ENCODE measurements at places on chromosomes 7 and 10. TPM values are rescaled to one million over a fixed set of nuclear protein-coding genes. Genes with fewer than 3 reads are reported as not detected.

- no peaks in the 10 kb centered on the region for H3K27me3 ChIP-seq
- no peaks in the 10 kb centered on the region for H3K36me3 ChIP-seq
- H3K27ac ChIP-seq = no peak overlapping the region
- no peaks in the 10 kb centered on the region for H3K4me1 ChIP-seq
Measured at GRCh38 chr7:138116141-138116540, 39.9 kb downstream of the AKR1D1 start.

GRCh38 chr7:74525881-74526280 lies 72.2 kb downstream of the GTF2IRD1 start:
- no peak overlapping the region for H3K27ac ChIP-seq
- H3K4me1 ChIP-seq = no peaks in the 10 kb centered on the region
- H3K27me3 ChIP-seq = no peaks in the 10 kb centered on the region
- no peak overlapping the region for H3K4me3 ChIP-seq
- no peak for DNase-seq

PANK1 gene
- total RNA-seq = 1.6 TPM

- no peak overlapping the region for H3K4me3 ChIP-seq
- H3K27me3 ChIP-seq = no peaks in the 10 kb centered on the region
- peaks cover 33% of the 10 kb centered on the region for H3K4me1 ChIP-seq
- H3K27ac ChIP-seq = no peak overlapping the region
Measured at GRCh38 chr7:139230023-139230422, 1.0 kb upstream of the UBN2 start.

DNA sequence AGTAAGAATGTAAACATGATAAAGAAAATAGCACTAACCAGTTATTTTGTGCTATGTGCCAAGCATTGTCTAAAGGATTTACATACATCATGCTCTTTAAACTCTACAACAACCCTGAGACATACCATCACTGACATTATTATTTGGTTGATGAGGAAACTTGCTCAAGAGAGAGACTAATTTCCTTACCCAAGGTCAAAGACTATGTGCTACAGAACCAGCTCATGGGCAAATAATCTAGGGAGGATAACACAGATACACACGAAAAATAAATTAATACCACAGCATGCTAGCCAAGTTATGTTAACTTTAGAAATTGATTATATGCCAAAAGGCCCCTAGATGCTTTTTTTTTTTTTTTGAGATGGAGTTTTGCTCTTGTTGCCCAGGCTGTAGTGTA lies 2.7 kb downstream of the ANKRD16 start:
- DNase-seq = no peak
- H3K27ac ChIP-seq = no peak overlapping the region
- no peaks in the 10 kb centered on the region for H3K27me3 ChIP-seq
- peaks cover 37% of the 10 kb centered on the region for H3K4me1 ChIP-seq

- no peak overlapping the region for H3K4me3 ChIP-seq
- no peaks in the 10 kb centered on the region for H3K27me3 ChIP-seq
- H3K4me1 ChIP-seq = peaks cover 48% of the 10 kb centered on the region
- no peak for DNase-seq
- no peak overlapping the region for H3K27ac ChIP-seq
Measured at GRCh38 chr10:80177781-80178636, 27.3 kb downstream of the ANXA11 start.

DNA sequence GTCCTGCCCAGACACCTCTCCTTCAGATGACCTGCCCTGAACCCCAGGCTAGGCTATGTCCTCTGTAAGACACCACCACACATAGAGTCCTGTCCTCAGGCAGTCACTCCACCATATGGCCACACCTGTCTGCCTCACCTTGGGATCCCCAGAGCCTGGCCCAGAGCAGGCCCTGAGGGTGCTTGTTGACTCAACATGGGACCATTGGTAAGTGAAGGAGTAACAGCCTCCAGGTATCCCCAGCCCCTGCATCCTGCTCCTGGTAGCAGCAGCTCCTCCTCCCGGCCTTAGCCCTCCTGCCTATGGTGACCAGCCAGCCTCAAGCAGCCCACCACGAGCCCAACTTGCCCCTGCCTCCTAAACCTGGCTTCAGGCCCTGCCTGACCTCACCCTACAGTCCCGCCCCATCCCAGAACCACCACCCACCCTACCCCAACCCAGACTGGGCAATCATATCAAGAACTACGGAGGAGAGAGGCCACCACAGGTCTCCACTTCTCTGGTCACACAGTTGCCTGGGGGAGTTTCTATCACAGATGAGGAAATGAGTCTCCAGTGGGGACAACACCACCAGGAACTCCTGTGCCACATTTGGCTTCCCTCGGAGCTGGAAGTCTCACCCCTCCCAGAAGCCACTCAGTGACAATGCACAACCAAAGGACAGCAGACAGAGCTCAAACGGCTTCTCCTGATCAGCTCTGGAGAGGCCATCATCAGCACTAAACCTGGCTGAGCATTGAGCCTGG lies 136.6 kb downstream of the GRID1 start:
- no peak for DNase-seq
- H3K4me1 ChIP-seq = peaks cover 27% of the 10 kb centered on the region
- no peak overlapping the region for H3K4me3 ChIP-seq
- no peak overlapping the region for H3K27ac ChIP-seq
- no peaks in the 10 kb centered on the region for H3K36me3 ChIP-seq
- H3K27me3 ChIP-seq = no peaks in the 10 kb centered on the region

DNA sequence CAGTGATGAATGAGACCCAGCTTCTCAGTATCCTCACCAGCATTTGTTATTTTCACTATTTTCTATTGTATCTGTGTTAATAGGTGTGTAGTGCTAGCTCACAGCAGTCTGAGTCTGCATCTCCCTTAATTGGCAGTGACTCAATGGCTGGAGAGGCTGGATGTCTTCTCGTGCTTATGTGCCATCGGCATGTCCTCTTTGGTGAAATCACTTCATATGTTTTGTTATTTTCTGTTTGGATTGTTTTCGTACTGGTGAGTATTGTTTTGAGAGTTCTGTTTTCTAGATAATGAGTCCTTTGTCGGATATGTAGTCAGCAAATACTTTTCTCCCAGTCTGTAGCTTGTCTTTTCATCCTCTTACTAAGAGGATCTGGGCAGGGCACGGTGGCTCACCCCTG lies 66.1 kb downstream of the AMZ1 start:
- DNase-seq = peak; percentile 54
- H3K4me1 ChIP-seq = peaks cover 55% of the 10 kb centered on the region
- no peak overlapping the region for H3K27ac ChIP-seq

GRCh38 chr10:74021248-74022055 lies 23.5 kb downstream of the VCL start:
- no peaks in the 10 kb centered on the region for H3K27me3 ChIP-seq
- H3K4me3 ChIP-seq = no peak overlapping the region
- peaks cover 80% of the 10 kb centered on the region for H3K4me1 ChIP-seq
- DNase-seq = no peak
- H3K27ac ChIP-seq = peak overlapping the region; percentile 65
- no peaks in the 10 kb centered on the region for H3K36me3 ChIP-seq

CYP2W1 gene
- 0.83 TPM for total RNA-seq

CPA2 gene
- total RNA-seq = not detected

PPP1R17 gene
- not detected for total RNA-seq

PRR15 gene
- total RNA-seq = not detected

- no peaks in the 10 kb centered on the region for H3K4me1 ChIP-seq
- DNase-seq = no peak
- no peak overlapping the region for H3K27ac ChIP-seq
- no peaks in the 10 kb centered on the region for H3K27me3 ChIP-seq
- no peak overlapping the region for H3K4me3 ChIP-seq
- no peaks in the 10 kb centered on the region for H3K36me3 ChIP-seq
Measured at GRCh38 chr7:130096243-130096827, 26.0 kb downstream of the KLHDC10 start.

GRCh38 chr10:10208196-10208595 lies 809.5 kb upstream of the CELF2 start:
- H3K4me1 ChIP-seq = peaks cover 5% of the 10 kb centered on the region
- no peak overlapping the region for H3K27ac ChIP-seq
- no peak for DNase-seq
- H3K4me3 ChIP-seq = no peak overlapping the region
- no peaks in the 10 kb centered on the region for H3K27me3 ChIP-seq

DNA sequence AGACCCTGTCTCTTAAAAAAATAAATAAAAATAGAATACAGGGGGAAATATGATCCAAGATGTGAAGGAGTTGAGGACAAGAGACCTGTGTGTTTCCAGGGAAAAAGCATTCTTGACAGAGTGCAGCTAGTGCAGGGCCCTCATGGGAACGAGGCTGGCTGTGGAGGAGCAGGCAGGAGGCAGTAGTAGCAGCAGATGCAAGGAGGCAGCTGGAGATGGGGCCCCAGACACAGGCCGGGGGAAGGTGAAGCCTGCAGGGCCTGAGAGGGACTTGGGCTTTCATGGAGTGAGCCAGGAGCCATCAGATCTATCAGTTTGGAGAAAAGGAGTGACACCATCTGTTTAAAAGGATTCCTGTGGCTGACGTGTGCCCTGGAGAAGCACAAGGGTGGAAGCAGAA lies 71.4 kb upstream of the ZNF438 start:
- no peak overlapping the region for H3K27ac ChIP-seq
- no peak overlapping the region for H3K4me3 ChIP-seq
- H3K27me3 ChIP-seq = no peaks in the 10 kb centered on the region
- no peaks in the 10 kb centered on the region for H3K36me3 ChIP-seq
- H3K4me1 ChIP-seq = no peaks in the 10 kb centered on the region
- no peak for DNase-seq

- no peak overlapping the region for H3K4me3 ChIP-seq
- no peak overlapping the region for H3K27ac ChIP-seq
- H3K36me3 ChIP-seq = no peaks in the 10 kb centered on the region
- no peaks in the 10 kb centered on the region for H3K27me3 ChIP-seq
- no peaks in the 10 kb centered on the region for H3K4me1 ChIP-seq
- DNase-seq = no peak
Measured at GRCh38 chr7:13715534-13715933, 273.9 kb downstream of the ETV1 start.

GRCh38 chr10:10128387-10128786 lies 889.3 kb upstream of the CELF2 start:
- no peaks in the 10 kb centered on the region for H3K36me3 ChIP-seq
- H3K4me3 ChIP-seq = no peak overlapping the region
- DNase-seq = no peak
- no peak overlapping the region for H3K27ac ChIP-seq

ZNF804B gene
- total RNA-seq = 0.36 TPM

DNA sequence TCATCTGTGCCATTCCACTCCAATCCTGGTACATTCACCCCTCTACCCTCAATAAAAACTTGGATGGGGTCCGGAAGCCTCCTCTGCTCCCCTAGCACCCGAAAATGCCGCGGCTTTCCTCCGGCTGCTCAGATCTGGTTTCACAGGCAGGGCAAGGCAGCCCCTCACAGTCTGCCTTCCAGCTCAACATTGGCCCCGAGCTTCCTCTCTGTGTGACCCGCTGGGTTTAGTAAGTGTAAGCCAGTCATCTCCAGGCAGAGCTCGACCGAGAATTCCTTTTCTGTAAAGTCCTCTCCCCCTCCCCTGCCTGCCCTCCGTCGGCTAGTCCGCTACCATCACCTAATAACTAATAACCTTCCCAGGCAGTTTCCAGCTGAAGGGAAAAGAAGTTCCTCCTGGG lies 3.4 kb downstream of the INHBA start:
- peak overlapping the region; percentile 30 for H3K4me3 ChIP-seq
- H3K27me3 ChIP-seq = no peaks in the 10 kb centered on the region
- peak overlapping the region; percentile 86 for H3K27ac ChIP-seq
- no peaks in the 10 kb centered on the region for H3K4me1 ChIP-seq
- no peak for DNase-seq
